ENCODE measurements at places on chromosomes 3 and 15. TPM values are rescaled to one million over a fixed set of nuclear protein-coding genes. Genes with fewer than 3 reads are reported as not detected.

- DNase-seq, result no peak
Observed at GRCh38 chr15:40428185-40428584, 12.6 kb upstream of the BAHD1 start.

- DNase-seq, result no peak
Observed at GRCh38 chr3:115698851-115699591, 75.7 kb downstream of the GAP43 start.

GRCh38 chr3:141306922-141307321 lies 61.4 kb upstream of the ZBTB38 start:
- no peak for DNase-seq

DNA sequence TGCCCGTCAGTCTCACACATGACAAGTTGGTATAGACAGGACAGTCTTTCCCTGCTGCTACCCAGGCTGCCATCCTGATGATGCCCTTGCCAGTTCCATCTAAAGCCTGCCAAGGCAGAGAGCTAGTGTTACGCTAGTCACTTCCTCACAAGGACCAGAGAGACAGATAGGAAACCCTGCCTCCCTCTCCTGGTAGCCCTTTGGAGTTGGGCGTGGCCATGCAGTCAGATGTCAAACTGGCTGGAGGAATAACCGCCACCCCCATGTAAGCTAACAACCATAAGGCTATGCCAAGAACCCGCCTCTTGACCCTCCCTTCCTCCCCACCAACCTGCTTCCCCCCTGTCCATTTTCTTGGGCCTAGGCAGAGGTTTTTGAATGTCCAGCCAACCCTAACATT lies 2.8 kb downstream of the TMEM115 start:
- no peak for DNase-seq

DNA sequence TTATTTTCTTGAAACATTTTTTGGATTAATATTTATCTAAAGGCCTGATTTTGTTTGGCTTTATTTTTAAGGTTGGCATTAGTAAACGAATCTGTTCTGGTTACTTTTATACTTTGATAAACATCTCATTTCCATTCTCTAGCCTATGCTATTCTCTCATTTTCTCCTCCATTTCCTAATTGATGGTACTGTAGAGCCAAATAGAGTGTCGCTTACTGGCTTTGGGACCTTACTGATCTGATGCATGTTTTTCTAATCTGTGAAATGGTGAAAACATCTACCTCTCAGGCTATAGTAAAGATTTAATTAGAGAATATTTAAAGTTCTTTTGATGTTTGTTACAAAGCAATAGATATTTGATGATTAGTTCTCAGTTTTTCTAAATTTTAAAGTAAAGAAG lies 1.6 kb downstream of the LNP1 start:
- DNase-seq, result no peak

Gene GASK1A
- total RNA-seq, result not detected

Gene EFHB
- 0.46 TPM for total RNA-seq
